Sigmoid colon (tissue), 7 donors: ENCODE measurements at places on chromosomes 2 and 18.

- peak; percentile 18 for DNase-seq
Observed at GRCh38 chr2:105627534-105627933, 117.2 kb upstream of the NCK2 start.

DNA sequence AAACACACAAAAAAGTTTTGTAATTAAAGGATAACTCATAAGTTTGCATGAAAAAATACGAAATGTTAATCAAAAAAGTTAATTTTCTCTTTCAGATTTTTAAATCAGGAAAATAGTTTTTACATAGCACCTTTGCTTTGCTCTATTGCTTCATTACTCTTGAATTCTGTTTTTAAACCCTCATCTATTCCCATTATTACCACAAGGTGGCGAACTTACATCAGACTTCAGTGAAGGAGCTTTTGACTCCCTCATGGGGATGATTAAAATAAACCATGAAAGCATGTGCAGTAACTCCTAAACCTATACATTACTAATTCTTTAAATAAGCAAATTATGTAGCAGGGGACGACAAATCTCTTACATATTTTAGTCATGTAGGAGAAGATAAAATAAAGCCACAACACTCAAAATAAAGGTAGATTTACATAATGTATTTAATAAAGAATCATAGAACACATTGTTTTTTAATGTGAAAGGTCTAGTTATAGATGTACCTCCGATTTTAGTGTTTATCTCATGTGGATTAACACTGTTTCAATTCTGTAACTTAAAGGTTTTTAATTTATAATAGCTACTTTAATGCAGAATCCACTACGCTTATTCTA is 105.2 kb downstream of the NETO1 start:
- DNase-seq = no peak

GRCh38 chr2:28533044-28533680 is 37.3 kb downstream of the PLB1 start:
- DNase-seq = no peak

DNA sequence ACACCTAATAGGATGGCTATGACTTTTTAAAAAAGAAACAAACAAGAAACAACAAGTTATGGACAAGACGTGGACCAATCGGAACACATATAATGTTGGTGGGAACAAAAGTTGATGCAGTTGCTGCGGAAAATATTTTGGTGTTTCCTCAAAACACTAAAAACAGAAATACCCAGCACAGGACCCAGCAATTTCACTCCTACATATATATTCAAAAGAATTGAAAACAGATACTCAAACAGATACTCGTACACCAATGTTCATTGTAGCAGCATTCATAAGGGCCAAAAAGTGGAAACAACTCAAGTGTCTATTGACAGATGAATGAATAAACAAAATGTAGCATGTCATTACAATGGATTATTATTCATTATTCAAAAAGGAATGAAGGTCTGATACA is 12.1 kb downstream of the CCDC141 start:
- DNase-seq = no peak

DNA sequence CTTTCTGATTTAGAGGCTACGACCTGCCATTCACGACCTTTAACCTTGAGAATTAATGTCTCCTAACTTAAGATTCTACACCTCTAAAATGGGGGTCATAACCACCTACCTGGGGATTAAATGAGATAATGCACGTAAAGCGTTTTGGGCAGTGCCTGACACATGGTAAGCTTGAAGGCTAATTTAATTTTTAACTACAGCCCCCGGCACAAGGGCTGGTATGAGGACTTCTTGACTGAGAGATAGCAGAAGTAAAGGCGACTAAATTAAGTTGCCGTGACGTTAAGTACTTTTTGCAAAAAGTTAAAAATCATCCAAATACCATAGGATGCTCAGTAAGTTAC is 549 bp downstream of the MRPL35 start:
- DNase-seq = no peak

GRCh38 chr2:95027369-95027720 is 1.8 kb downstream of the MAL start:
- DNase-seq = no peak

DNA sequence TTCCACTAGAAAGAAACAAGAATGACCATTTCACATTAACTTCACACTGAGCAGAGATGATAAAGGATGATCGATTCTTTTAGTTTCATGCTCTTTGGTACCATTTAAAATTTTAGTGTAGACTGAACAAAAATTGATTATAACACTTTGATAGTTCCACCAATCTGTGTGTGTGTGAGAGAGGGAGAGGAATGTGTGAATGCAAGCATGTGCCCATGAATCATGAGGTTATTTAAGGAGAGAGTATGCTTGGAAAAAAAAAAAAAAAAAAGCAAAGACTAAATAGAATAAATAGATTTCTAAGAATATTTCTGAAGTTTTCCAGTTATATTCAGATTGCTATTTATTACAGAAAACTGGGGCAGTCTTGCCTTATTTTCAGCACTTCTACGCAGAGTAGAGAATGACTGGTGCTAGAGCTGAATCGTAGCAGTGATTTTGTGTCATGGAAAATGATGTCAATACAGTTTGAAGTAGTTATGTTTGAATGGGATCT is 900.8 kb downstream of the SLC4A3 start:
- no peak for DNase-seq

- no peak for DNase-seq
Observed at GRCh38 chr2:7196883-7197282, 279.7 kb downstream of the RNF144A start.

GRCh38 chr2:176270100-176270750 is 983 bp downstream of the MTX2 start:
- DNase-seq = no peak

GRCh38 chr18:2902327-2902726 is 55.5 kb downstream of the EMILIN2 start:
- no peak for DNase-seq

GRCh38 chr2:201260302-201260800 is at the start of gene CASP8:
Gene CASP8, plus strand, starts transcription at chr2:201260536. Its CDS starts 5,951 bp downstream, at chr2:201266487.
- DNase-seq = no peak

DNA sequence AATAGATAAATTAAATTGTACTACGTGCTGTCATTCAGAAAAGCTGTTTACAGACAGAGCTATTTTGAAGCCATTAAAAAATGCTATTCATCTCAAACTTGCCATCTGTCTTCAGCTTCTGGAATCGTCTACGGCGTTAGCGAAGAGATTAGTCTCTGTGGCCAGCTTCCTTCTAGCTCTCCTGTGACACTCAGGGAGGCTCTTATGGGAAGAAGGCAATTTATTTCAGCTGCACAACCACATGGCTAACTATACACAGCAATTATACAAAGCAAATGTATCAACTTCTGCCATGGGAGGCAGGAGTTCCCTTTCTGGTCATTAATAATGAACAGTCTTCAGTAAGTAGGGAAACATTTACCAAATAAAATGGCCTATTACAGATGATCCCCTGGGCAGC is 6.3 kb downstream of the CTAGE1 start:
- DNase-seq = no peak

DNA sequence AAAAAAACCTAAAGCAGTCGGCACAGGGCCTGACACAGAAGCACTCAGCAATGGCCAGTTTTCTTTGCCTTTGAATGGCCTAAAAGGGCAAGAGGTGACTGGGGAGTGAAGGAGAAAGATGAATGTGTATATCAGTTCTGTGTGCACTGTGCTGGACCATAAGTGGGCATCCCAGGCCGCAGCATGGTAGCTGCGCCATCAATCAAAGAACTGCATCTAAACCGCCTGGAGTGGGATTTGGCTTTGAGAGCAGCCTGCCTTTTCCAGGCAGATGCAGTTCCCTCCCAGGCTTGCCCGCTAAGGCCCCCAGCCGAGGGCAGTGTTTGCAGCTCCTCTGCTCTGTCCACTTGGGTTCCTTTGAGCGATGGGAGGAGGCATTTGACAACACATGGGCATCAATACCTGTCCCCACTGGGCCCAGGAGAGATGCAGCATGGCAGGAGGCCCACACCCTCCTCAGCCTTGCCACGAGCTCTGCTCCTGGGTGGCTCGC is 144.1 kb downstream of the FAM210A start:
- no peak for DNase-seq

DNA sequence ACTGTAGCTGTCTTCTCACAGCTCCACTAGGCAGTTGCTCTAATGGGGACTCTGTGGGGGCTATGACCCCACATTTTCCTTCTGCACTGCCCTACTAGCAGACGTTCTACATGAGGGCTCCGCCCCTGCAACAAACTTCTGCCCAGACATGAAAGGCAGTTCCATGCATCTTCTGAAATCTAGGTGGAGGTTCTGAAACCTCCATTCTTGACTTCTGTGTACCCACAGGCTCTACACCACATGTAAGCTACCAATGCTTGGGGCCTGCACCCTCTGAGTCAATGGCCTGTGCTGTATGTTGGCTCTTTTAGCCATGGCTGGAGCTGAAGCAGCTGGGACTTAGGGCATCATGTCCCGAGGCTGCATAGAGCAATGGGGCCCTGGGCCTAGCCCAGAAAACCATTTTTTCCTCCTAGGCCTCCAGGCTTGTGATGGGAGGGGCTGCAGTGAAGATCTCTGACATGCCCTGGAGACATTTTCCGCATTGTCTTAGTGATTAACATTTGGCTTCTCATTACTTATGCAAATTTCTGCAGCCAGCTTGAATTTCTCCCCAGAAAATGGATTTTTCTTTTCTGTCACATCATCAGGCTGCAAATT is 123.0 kb downstream of the MYCN start:
- DNase-seq = no peak

DNA sequence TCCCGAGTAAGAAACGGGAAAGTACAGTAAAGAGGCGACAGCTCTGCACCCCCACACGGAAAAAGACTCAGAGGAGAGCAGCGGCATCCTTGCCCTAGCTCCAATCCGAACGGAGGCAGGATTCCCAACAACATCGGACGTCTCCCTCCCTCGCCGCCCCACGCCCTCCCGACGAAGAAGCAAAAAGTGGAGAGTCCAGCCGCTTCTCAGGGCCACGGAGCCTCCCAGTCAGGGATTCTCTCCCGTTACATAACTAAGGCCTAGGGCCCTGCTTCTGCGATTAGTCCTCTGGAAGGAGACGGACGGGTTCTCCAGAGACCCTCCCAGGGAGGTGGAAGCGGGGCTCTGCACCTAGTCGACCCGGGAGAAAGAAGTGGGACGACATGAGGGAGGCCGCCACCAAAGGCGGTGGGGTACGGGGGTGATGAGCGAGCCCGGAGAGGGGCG is 587 bp downstream of the SUMO1 start:
- peak; percentile 66 for DNase-seq

GRCh38 chr2:228469721-228470120 is 288.2 kb upstream of the SPHKAP start:
- DNase-seq = no peak

DNA sequence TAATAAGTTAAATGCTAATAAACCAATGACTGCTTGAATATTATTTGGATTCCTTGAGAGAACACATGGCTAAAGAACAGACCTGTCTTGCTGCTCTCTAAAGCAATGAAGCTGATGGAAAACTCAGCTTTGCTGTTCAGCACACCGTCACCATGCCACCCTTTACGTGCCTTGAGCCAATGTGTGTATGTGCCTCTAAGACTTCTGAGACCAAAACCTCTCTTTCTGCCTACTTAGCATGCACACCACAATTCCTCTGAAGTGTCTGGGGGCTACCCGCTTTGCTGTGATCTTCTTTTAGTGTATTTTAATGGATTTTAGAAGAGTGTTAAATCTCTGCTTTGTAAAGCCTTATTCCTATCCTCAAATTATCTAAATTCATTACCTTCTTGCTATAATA is 345.0 kb downstream of the DPP10 start:
- no peak for DNase-seq

DNA sequence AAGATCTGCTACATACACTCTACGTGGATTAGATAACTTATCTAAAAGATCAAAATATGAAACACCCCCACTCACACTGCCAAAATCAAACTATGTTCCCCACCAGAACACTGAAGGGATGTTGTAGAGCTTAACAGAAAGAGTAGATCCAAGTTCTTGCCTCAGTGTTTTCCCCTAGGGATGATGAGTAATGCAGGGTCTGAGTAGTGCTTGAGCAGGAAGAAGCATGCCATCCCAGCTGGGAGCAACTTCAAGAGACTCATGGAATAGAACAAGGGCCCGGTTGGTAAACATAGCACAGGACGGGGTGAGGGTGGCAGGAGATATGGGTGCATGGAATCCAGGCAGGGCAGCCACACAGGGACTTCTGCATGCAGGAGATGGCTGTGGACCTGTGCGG is 74.3 kb downstream of the SNTG2 start:
- DNase-seq = no peak

- DNase-seq = no peak
Observed at GRCh38 chr2:158228943-158229508, 127.3 kb downstream of the UPP2 start.

DNA sequence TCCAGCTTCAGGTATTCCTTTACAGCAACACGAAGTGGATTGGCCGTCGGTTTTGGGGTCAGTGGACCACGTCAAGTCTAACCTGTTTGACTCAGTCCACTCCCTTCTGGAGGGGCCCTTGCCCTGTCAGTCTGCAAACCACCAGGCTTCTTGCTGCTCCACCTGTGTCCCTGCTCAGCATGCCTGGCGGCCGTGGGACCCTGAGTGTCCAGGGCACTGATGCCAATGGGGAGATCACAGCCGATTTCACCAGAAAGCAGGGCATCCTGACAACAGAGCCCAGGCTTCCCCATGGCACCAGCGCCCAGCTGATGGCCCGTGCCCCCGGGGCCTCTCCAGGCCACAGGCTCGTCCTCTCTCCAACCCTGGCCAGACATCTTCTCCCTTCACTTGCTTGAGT is 41.2 kb upstream of the HS6ST1 start:
- no peak for DNase-seq

DNA sequence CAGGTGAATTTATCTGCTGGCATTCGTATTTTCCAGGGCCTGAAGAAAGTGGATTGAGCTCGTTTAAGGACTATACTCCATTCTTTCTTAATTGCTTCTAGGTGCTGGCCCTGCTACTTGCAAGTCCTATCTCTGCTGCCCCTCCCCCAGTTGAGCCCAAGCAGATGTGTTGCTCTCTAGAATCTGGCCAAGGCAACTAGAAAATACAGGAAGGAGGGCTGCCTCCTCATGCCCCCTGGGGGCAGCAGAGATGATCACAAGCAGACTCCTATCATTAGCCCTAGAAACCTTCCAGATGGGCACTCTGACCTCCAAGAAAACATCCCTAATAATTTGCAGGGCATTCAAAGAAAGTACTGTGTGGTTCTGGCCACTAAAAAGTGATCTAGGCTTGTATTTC is 72.5 kb upstream of the CYP26B1 start:
- DNase-seq = no peak

GRCh38 chr2:120661551-120661950 is 74.1 kb upstream of the GLI2 start:
- peak; percentile 66 for DNase-seq

DNA sequence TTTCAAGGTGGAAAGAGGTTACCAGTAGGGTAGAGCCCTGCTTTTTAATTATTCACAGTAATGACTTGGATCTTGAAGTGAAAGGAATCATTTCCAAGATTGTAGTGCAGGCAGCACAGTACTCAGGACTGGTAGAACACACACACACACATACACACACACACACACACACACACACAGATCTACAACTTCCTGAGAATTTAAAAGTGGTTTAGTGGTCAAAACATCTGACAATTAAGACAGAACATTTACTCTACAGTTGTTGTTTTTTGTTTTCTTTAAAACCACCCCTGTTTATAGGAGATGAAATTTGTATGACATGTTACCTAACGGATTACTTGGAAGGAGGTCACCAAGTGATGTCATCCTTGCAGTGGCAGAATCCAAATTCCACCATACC is 146.7 kb upstream of the VRK2 start:
- DNase-seq = no peak

GRCh38 chr2:54602736-54603322 is 120.6 kb upstream of the EML6 start:
- no peak for DNase-seq
